Activated naive CD4-positive, alpha-beta T cell treated with Interleukin-2 at 50 U/mL for 16 hours (primary cell): ENCODE measurements at places on chromosomes 1 and 21.

- DNase-seq: no peak
Measured at GRCh38 chr1:64895500-64895899, 70.8 kb downstream of the JAK1 start.

DNA sequence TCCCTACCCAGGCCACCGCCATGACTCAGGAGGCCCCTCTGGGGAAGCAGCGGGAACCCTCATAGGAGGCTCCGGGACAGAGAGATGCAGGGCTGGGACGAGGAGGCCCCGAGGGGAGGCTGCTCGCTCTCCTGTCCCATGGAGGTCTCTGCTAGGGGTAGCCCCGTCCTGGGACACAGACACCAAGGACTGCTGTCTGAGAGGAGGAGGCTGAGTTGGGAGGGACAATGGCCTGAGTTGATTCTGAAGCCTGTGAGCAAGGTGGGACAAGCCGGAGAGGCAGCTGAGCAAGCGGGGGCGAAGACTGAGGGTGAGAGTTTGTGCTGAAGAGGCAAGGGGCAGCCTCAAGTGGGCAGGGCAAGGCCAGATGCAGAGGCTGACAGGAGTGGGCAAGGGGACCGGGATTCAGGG lies 17.4 kb downstream of the SLC27A3 start:
- DNase-seq: no peak

DNA sequence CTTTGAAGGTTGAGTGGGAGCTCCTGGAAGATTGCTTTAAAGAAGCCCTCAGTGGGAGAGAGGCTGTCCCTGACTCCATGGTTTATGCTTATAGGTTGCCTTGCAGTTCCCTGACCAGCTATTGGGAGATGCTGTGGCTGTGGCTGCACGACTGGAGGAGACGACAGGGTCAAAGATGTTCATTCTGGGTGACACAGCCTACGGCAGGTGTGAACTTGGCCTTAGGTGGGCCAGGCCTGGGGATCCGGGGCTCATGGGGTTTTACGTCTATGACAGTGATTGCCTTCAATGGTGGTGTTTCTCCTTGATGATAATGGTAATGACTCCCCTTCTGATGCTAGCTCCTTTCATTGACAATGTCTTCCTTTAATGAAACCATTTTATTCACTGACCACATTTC lies 692 bp downstream of the DPH2 start:
- no peak for DNase-seq

GRCh38 chr1:80155371-80155770 lies 1148.8 kb upstream of the ADGRL4 start:
- no peak for DNase-seq

DNA sequence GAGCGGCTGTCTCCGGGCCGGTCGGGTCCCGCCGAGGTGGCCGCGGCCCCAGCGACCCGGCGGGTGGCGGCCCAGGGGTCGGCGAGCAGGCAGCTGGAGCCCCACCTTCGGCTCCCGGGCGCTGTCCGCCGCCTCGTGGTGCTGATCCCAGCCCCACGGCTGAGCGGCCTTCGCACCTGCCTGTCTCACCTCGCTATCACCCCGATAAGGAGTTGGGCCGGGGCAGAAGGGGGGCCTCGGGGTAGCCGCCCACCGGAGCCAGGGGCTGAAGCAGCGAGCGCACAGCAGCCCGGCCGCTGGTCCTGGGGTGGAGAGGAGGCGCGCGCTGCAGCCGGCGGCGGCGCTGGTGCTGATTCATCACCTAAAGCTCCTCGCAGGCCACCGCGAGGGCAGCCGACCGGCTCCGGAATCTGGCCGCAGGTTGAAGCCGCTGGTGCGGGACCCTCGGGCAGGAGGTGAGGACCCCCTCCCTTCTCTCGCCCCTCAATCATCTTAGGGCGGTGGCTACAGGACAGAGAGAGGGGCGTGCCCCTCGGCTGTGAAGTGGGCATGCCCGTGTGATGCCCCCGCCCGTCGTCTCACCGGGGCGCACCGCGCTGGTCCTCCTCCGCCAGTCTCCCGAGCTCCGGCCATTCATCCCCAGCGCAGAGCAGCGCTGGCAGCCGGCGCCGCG lies 575 bp downstream of the TRIM67 start:
- DNase-seq: peak; percentile 20

GRCh38 chr21:18273400-18273799 lies 28.8 kb downstream of the CHODL start:
- DNase-seq: no peak

DNA sequence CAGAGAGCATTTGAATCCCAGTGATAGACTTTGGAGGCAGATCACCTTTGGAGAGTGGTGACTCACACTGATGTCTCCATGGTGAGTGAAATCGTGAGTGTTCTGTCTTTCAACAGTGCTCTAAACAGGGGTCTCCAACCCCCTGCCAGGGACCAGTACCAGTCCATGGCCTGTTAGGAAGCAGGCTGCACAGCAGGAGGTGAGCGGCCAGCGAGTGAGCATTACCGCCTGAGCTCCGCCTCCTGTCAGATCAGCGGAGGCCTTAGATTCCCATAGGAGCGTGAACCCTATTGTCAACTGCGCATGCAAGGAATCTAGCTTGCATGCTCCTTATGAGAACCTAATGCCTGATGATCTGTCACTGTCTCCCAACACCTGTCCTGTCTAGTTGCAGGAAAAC lies 61.8 kb upstream of the B3GALNT2 start:
- DNase-seq: no peak

DNA sequence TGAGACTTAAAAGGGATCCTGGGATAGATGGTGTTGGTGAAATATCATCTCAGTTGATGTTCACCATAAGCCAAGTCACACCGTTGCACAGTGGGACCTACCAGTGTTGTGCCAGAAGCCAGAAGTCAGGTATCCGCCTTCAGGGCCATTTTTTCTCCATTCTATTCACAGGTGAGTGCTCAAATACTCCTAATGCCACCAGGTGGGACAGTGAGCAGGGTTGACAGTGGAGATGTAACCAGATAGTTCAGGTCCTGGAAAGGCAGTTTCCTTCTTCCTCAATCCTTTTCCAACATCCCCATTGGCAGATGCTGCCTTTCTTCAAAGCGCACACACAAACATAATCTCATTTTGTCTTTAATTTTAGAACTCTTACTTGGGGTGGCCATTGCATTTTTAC lies 11.6 kb downstream of the CD160 start:
- no peak for DNase-seq

DNA sequence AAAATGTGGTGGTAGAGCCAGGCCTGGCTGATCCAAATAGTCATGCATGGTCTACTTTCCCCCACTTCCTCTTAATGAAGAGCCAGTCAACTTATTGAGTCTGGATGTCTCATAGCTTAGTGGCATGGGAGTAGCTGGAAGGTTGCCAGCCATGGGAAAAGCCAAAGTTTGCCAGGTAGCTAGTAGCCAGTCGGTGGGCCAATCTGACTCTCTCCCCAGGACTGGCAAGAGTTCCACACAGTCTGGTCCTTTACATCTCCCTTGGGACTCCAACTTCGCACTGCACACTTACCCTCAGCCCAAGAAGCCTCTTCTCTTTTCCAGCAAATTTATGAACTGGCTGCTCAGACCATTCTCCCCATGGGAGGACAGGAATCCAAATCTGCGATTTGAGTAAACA lies 8.3 kb downstream of the WARS2 start:
- no peak for DNase-seq

GRCh38 chr1:247822060-247822459 lies 1.9 kb downstream of the OR14A16 start:
- DNase-seq: no peak

DNA sequence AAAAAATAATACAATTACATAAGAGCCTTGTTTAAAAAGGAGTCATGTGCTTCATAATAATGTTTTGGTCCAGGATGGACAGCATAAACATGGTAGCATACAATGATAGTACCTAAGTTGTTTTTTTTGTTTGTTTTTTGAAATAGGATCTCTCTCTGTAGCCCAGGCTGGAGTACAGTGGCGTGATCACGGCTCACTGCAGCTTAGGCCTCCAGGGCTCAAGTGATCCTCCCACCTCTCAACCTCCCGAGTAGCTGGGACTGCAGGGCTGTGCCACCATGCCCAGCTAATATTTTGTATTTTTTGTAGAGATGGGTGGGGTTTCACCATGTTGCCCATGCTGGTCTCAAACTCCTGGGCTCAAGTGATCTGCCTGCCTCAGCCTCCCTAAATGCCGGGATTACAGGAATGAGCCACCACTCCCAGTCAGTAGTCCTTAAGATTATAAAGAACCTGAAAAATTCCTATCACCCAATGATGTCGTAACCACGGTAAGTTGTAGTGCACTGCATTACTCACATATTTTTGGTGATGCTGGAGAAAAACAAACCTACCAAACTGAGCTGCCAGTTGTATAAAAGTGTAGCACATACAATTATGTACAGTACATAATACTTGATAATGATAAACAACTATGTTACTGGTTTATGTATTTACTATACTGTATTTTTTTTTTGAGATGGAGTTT lies 22.4 kb upstream of the RCOR3 start:
- DNase-seq: no peak

GRCh38 chr21:29670228-29670627 lies 269.6 kb downstream of the GRIK1 start:
- no peak for DNase-seq

DNA sequence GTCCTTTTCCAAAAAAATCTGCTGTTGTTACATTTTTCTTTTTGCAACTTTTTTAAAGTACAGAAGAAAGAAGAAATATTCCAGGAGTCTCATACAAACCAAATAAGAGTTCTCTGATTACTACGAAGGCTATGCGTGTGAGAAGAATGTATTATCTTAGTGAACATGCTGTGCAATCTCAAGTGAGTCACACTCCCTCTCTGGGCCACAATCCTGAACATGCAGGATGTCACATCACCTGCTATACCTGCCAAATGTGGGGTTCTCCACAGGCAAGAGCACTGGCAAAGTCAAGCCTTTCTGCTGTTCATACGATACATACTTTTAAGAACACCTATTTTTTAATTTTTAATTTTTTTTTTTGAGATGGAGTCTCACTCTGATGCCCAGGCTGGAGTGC lies 21.7 kb upstream of the TRIM63 start:
- DNase-seq: no peak

- no peak for DNase-seq
Measured at GRCh38 chr1:19534281-19534680, 48.9 kb upstream of the CAPZB start.

- DNase-seq: no peak
Measured at GRCh38 chr1:16998589-16998988, 13.1 kb downstream of the ATP13A2 start.

GRCh38 chr1:233016798-233017197 lies 66.4 kb downstream of the NTPCR start:
- no peak for DNase-seq

DNA sequence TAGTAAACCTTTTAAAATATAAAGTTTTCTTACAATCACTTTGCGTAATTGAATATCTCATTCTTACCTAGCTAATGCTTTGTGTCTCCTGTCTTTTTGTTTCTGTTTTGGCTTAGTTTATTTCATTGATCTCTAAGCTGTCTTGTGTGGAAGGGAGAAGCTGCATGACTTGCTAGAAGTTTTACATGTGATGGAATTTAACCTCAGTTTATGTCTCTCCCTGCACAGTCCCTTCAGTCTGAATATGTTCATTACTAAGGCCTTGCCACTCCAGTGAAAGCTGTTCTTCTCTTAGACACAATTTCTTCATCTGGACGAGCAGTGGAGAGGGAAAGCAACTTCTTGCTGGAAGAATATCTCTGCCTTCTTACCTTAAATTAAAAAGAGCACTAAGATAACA lies 19.9 kb upstream of the GPR88 start:
- DNase-seq: no peak
